ENCODE measurements at places on chromosomes 11 and 22.

- DNase-seq = no peak
Observed at GRCh38 chr11:128802358-128802981, 64.6 kb downstream of the KCNJ1 start.

GRCh38 chr22:47622541-47622940 lies 860.1 kb downstream of the TBC1D22A start:
- no peak for DNase-seq

DNA sequence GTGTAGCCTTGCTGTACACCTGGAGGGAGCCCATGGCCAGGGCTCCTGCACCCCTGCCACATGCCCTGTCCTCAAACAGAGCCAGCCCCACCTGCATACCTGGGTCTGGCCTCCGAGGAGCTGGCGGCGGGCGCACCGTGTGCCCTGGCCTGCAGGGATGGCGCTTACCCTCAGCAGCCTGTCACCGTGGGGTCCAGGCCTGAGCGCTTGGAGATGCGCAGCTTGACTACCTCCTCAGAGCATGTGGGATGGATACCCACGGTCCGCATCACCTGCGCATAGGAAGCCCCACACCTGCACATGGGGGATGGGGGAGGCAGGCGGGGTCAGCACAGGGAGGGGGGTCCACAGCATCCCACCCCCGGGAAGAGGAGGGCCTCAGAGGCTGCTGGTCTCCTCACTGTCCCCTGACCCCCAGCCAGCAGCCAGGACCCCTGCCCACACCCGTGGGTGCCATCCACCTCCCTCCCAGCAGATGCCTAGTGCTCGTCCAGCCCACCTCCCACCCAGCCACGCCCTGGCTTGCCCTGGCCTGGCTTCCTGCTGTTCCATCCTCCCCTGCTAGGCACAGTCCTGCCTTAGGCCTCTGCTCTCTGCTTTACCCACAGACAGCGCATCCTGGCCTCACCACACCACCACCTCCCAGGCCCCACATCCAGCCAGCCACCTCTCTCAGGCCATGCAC lies 22.4 kb upstream of the GNB1L start:
- DNase-seq = no peak

GRCh38 chr11:82936261-82936660 lies 34.7 kb downstream of the DDIAS start:
- no peak for DNase-seq

DNA sequence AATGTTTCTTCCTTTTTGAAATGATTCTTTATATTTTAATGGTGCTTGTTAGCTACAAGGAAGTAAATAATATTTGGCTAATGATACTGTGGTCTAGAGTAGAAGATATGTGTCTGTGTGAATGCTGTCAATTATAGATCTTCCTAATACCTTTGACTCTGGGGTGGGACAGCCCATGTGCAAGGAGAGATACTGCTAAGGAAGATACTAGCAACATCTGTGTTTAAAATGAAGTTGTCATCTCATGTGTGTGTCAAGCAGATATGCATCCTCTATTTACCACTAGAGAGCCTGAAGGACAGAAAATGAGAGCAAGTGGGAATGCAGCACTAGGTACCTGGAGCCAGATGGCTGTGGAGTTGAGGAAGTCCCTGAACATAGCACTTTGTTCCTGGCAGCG lies 34.1 kb downstream of the PPME1 start:
- DNase-seq = no peak

- no peak for DNase-seq
Observed at GRCh38 chr22:27127911-27128310, 470.5 kb downstream of the MIAT start.

DNA sequence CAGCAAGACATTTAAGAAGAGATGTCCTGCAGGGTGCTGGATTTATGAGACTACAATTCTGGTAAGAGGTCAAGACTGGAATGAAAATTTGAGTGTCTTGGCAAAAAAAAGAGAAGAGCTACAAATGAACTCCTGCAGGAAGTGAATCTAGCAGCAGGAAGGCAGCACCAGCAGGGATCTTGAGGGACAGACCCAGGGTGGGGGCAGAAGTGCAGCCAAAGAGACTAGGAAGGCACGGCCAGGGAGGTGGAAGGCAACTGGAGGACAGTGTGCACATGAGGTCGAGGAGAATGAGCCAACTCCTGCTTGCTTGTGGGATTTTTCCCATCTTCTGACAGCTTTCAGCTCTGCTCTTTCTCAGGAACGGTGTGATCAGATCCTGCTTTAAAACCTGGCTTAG lies 263.2 kb downstream of the BUD13 start:
- DNase-seq = no peak

DNA sequence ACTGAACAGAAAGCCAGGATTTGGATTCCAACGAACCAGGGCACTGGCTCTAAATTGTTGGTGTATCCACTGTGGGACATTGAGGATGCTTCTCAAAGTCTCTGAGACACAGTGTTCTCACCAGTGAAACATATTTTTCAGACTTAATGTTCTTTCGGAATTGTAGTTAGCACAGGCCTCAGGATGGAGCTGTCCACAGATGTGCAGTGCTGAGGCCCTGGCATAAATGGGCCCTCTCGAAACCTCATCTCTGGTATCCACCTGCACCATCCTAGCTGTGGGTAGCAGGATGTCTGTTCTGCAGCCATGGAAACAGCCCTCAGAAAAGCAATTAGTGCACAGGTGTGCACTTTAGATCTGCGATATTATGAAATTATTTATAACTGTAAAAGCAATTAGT lies 656.8 kb downstream of the TBC1D22A start:
- DNase-seq = no peak

GRCh38 chr22:30045901-30046715 lies 34.2 kb upstream of the HORMAD2 start:
- no peak for DNase-seq

DNA sequence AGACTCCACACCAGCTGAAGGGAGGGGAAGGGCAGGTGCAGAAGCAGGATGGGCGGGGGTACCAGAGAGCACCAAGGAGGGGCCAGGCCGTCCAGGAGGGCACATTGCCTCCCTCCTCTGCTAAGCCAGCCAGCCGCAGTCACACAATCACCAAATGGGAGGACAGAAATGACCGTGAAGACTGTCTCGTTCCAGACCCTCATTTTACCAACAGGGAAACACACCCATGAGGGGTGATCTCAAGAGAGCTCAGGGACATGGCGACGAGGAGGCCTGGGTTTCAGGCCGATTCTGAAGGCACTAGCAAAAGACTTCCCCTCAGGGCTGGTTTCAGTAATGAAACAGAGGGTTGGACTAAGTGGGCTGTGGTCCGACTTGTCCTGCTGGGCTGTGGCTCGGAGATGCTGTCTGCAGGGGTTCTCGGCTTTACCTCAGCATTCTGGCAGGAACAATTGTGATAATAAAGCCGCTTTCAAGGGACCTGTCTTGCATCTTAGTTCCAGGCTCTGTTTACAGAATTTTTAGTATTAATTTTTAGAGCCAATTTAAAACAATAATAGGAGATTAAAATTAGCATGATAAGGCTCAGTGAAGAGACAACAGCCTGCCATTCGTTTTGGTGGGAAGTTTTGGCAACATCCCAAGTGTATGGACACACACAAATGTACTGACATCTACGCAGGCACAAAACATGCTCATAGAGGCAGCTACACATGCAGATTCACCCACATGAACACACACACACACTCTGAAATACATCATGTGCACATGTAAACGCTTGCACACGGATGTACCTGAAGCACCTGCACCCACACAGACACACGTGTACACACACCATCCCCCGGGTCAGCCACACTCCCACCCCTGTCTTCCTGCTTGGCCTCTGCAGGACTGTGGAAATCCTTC lies 2.0 kb upstream of the B3GAT1 start:
- DNase-seq = no peak

DNA sequence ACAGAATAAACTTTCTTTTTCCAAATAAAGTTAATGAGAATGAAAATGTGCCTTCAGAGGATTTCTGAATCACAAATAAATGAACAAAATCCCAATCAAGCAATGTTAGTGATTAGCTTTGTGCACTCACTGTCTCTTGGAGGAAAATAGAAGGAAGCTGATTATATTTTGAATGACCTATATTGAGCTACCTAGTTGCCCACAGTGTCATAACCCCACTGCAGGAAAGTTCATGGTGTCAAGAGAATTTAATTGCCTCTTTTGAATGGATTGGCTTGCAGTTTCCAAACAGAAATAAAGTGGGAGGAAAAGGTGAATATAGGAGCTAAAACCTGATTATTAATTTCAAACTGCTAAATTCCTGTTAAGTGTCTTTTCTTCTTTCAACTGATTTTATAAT lies 515.9 kb downstream of the JRKL start:
- no peak for DNase-seq

DNA sequence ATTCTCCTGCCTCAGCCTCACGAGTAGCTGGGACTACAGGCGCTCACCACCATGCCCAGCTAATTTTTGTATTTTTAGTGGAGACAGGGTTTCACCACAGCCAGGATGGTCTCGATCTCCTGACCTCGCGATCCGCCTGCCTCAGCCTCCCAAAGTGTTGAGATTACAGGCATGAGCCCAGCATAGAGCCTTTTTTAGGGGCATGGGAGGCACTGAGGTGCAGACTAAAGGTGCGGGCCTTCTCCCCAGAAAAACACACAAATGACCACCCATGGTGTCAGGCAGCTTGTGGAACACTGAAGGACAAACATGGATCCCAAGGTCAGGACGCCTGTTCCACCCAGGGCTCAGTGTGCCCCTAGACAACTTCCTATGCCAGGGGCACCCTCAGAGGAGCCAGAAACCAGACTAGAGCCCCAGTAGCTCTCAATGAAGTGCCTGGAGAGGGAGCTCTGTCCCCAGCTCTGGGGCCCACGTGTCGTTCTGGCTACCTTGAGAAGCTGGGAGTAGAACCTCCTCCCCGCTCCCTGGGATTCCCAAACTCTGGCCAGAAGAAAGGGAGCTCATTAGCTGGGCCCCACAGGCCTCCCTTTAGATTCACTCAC lies 21.2 kb upstream of the CD5 start:
- no peak for DNase-seq

GRCh38 chr11:71438650-71439049 lies 9.5 kb downstream of the DHCR7 start:
- no peak for DNase-seq

GRCh38 chr11:131185915-131186314 lies 184.5 kb upstream of the NTM start:
- DNase-seq = no peak

- DNase-seq = no peak
Observed at GRCh38 chr11:105699203-105699602, 89.3 kb downstream of the GRIA4 start.

- DNase-seq = no peak
Observed at GRCh38 chr11:20479513-20479912, 92.0 kb downstream of the PRMT3 start.

DNA sequence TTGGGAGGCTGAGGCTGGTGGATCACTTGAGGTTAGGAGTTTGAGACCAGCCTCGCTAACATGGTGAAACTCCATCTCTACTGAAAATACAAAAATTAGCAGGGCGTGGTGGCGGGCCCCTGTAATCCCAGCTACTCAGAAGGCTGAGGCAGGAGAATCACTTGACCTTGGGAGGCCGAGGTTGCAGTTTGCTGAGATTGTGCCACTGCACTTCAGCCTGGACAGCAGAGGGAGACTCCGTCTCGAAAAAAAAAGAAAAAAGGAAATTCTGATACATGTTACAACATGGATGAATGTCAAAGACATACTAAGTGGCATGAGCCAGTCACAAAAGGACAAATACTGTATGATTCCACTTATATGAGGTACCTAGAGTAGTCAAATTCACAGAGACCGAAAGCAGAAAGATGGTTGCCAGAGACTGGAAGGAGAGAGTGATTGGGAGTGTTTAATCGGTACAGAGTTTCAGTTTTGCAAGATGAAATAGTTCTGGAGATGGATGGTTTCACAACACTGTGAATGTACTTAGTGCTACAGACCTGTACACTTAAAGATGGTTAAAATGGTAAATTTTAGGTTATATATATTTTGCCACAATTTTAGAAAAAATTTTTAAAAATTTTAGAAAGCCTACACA lies 92.3 kb downstream of the BLID start:
- no peak for DNase-seq

- DNase-seq = no peak
Observed at GRCh38 chr22:32331918-32332725, 25.5 kb upstream of the RFPL3 start.

- DNase-seq = no peak
Observed at GRCh38 chr22:28450109-28450508, 229.5 kb downstream of the TTC28 start.

DNA sequence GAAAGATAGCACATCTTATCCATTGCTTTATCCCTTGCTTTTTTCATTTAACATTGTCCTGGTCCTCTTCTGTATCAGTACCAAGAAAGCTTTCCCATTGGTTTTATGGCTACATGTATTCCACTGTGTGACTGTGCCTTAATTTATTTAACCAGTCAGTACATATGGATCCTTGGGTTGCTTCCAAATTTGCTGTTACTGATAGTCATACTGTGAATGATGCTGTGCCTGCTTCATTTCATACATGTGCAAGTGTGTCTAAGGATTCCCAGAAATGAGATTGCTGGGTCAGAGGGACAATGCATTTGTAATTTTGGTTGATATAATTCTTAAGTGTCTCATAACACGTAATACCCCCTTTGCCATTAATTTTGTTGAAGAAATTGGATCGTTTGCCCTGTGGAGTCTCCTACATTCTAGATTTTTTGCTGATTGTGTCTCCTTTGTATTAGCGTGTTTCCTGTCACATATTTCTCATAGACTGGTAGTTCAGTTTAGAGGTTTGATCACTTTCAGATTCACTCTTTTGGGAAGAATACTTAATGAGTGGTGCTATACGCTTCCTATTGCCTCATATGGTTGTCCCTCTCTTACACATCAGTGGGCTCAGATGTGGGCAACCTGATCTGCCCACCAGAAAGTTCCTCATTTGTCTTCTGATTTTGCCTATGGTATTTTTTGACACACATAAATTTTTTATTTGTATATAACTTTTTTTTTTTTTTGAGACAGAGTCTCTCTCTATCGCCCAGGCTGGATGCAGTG lies 35.3 kb downstream of the MYBPC3 start:
- DNase-seq = no peak

- DNase-seq = no peak
Observed at GRCh38 chr11:10066441-10066840, 227.6 kb downstream of the SBF2 start.

DNA sequence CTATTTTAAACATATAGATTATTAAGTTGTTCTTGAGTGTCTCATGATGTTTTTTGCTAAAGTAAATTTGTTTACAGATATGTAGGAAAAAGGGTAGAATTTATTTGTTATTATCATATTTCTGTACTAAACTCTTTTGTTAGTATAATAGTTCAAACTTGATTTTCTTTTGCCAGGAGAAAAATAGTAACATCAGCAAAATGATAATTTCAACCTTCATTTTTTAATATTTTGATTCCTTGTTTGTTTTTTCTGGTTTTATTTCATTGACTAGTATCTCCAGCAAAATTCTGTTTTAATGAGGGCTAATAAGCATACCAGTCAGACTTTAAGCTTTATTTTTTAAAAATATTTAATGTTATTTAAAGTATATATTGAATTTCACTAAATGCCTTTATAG lies 4.0 kb downstream of the OR1S1 start:
- no peak for DNase-seq

GRCh38 chr11:21364866-21365624 lies 695.7 kb downstream of the NELL1 start:
- DNase-seq = no peak

Data from T-helper 22 cell (primary cell).